Neural progenitor cell (in vitro differentiated cells): ENCODE measurements at places on chromosomes 3 and 15.
A peak's percentile ranks its signal among the peaks of the same experiment; 100 is the strongest.

DNA sequence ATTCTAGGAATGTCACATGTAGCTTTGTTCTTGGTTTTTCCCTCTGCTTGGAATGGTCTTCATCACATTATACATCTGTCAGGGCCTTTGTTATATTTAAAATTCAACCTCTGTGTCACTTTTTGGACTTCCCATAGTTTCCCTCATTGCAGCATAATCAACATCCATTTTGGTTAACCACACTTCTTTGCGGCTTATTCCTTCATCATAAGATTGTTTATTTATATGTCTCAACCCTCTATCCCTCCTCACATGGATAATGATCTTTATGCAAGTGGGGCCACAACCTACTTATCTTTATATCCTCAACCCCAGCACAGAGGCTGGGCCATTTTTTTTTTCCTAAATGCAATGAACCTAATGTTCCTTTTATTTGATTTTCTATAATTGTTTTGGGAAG is 260.0 kb upstream of the THBS1 start:
- no peak for DNase-seq

- DNase-seq, result no peak
Observed at GRCh38 chr3:174162550-174162949, 696.6 kb upstream of the NAALADL2 start.

DNA sequence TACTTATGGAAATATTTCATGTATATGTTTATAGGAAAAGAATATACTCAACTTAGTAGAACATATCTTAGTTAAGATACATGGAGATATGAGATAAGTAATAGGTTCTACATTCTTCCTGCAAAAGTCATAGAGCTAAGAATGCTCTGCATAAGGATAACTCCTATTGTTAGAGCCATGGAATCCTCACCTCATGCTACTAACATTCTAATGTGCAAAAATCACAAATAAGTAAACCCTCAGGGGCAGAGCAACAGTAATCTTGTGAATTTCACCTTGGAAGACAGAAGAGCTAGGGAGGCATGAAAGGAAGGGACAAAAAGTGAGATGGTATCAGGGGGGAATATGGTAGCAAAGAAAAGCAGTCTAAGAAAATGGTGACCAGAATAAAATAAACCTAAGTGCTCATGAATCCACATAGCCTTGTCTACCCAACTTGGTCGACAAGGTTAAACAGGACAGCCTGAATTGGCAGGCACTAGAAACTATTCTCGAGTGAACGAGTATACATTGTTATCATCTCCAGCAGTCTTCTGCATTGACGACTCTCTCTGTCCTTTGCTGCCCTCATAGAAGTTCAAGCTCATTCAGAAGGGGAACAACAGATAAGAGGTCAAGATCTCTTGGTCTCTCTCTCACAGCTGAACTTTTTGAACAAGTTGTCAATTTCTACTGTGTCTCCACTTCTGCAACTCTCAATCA is 52.8 kb downstream of the XRN1 start:
- no peak for DNase-seq

DNA sequence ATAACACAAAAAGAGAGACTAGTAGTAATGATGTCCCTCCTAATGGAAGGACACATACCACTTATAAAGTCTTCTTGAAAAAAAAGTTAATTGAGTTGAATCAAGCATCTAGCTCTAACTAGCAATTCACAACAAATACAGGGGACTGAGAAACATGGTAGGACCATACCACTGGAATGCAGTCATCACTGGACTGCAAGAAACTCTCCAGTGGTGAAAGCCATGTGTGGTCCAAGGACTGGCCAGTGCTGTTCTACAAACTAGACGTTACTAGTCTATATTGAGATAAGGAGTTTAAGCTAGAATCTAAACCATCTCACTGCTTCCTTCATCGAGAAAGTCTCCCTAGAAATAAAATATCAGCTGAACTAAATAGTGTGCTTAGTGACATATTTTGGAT is 16.7 kb downstream of the FBN1 start:
- DNase-seq, result no peak

DNA sequence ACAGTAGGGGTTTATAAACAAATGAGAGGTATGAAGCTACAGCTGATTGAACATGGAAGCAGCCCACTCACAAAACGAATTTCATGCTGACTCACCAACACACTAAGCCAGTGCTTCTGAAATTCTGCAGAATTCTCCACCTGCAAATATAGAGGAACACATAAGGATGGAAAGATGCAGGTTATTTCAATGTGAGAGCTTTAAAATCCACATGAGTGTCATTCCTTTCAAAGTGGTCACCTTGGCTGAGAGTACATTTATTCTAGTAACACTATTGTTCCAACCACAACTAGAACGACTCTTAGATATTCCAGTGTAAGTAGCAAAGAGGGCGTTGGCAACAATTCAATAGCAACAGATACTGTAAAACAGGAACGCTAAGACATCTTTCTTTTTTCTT is 189.9 kb upstream of the TSC22D2 start:
- DNase-seq, result no peak

GRCh38 chr3:101938262-101938847 is 89.0 kb downstream of the NFKBIZ start:
- DNase-seq, result no peak

- DNase-seq, result no peak
Observed at GRCh38 chr15:48634893-48635292, 10.6 kb downstream of the FBN1 start.

DNA sequence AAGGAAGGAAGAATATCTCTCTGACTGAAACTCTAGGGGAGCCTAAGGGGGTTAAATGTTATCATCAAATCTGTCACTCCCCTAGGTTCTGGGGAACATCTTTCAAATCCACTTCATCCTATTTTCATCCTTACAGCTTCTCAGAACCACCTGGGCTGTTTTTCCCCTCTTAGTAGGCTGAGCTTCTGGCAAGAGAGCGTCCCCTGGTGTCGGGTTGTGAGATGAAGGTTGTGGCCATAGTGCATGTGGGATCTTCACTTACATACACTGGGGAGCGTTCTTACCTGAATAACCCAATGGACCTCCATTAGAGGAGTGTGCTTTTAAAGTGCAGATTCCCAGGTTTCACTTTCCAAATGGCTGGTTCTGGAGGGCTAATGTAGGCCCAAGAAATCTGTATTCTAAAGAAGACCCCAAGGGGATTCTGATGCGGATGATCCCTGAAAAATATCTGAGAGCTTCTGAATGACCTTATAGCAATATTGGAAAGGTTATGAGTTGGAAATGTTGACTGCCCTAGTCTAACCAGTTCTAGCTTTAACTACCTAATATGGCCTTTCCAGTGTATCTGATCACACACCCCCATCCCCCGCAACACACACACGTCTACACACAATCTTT is 663.7 kb downstream of the AGBL1 start:
- peak; percentile 82 for DNase-seq

- no peak for DNase-seq
Observed at GRCh38 chr3:184726497-184726896, 14.6 kb upstream of the MAGEF1 start.

DNA sequence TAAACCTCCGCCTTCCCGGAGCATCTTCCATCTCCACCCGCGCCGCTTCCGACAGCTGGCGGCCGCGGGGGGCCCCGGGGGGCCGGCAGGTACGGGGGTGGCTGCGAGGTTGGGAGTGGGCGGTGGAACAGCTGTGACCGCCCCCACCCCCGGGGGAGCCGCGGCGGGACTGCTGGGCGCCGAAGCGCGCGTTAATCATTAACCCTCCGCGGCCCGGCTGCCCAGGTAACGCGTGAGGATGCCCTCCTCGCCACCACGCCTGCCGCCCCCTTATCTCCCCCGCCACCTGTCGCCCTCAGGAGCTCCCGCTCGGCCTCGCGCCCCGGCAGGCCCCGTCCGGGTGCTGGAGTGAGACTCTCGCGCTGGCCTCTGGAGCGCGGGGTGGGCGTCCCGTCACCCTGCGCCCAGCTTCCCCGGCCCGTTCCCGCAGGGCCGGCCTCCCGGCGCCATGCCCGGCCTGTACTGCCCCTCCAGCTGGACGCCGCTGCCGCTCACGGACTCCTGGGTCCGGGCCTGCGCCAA is 757 bp downstream of the VWA5B2 start:
- DNase-seq, result peak; percentile 44

DNA sequence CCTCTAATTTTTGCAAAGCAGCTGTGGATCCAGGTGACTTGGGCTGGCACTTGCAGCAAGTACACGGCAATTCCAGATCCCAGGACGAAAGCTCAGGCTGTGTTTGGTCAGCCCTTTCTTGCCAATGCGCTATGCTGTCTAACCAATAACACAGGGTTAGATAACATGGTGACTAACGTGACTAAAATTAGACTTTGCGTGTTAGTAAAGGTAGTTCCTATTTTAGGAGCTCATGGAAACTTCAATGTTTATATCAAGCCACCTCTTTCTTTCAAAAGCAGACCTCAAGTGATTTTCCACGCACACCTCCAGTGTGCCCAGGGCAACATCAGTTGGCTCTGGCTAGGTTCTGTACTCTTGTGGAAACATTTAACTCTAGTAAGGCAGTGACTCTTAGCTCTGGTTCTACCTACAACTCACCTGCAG is 32.5 kb downstream of the CDCP1 start:
- no peak for DNase-seq

DNA sequence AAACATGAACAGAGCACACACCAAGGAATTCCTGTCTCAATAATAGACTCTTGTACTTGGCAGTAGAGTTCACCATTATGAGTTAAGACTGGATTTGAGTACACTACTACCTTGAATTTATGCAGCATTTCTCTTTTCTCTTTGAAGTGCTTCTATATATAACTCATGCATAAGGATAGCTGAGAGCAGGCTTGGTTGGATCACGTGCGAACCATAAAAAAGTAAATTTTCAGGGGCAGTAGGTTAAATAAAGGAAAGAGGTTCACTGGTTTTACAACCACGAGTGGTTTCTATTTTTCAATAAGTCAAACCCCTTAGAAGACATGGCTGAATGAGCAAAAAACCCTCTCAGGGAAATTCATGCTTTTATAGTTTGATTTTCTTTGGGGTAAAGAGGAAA is 28.6 kb upstream of the PDZRN3 start:
- no peak for DNase-seq

DNA sequence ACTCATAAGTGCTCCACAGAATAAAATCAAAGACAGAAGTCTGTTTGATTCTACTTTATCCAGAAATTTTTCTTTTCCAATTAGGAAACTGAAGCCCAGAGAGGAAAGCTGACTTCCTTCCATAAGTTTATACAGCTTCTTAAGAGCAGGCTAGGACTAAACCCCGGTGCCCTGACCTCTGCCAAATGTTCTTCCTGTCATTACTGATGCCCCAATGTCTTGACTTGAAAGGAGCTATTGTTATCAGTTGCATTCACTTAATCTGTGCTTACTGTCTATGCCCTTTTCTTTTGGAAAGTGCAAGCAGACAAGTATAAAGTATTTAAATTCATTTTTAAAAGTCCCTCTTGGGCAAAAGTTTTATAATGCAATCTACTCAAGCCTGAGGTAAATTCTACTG is 18.1 kb downstream of the CD200 start:
- DNase-seq, result peak; percentile 52

DNA sequence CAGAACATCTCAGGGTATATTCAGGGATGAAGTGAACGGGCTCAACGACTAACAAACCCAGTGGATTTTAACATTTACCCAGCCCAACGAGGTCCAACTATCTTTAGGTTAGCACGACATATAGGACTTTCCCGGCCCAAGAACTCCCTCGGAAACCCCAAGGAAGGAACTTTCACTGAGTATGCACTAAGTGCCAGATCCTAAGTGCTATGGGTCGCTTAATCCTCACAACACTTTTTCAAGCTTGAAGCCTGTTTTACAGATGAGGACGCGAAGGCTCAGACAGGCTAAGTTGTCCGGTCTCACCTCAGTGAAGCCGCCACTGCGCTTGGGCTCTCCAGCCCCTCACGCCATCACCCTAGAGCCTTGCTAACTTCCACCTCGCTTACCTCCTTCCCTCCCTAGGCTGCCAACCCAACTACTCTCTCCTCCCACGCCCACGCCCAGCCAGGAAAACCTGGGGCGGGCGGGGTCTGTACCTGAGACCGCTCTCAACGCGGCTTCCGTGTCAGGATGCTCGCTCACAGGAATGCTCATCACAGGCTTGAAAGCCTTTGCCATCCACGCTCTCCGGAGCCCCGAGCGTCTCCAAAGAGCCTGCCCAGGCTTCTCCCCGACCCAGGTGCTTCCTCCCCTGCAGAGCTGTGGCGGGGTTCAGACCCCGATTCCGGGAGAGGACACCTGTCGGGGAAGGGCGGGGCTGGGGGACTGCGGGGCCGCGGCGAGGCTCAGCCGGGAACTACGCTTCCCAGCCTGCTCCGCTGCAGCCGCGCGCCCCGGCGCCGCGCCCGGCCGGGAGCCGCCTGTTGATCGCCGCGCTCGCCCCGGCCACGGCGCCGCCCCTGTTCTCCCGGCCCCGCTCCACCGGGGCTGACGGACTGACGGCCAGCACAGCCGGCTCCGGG is at the start of gene TMOD2:
Gene TMOD2, plus strand, starts transcription at position 806 of the 905 bp plus-strand sequence. CDS start 14,845 bp downstream, outside the sequence.
- DNase-seq, result peak; percentile 76

DNA sequence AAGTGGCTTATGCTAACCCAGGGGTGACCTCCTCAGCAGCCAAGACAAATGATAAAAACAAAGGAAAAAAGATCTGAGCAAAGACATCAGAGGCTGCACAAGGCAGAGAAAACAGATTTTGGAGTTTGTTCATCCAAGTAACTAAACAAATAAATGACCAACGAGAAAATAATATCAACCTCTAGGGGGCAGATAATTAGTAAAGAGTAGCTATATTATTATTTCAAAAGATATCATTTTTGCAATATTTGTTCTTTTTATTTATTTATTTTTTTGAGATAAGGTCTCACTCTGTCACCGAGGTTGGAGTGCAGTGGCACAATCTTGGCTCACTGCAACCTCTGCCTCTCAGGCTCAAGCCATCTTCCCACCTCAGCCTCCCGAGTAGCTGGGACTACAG is 101.8 kb downstream of the PCCB start:
- peak; percentile 4 for DNase-seq

DNA sequence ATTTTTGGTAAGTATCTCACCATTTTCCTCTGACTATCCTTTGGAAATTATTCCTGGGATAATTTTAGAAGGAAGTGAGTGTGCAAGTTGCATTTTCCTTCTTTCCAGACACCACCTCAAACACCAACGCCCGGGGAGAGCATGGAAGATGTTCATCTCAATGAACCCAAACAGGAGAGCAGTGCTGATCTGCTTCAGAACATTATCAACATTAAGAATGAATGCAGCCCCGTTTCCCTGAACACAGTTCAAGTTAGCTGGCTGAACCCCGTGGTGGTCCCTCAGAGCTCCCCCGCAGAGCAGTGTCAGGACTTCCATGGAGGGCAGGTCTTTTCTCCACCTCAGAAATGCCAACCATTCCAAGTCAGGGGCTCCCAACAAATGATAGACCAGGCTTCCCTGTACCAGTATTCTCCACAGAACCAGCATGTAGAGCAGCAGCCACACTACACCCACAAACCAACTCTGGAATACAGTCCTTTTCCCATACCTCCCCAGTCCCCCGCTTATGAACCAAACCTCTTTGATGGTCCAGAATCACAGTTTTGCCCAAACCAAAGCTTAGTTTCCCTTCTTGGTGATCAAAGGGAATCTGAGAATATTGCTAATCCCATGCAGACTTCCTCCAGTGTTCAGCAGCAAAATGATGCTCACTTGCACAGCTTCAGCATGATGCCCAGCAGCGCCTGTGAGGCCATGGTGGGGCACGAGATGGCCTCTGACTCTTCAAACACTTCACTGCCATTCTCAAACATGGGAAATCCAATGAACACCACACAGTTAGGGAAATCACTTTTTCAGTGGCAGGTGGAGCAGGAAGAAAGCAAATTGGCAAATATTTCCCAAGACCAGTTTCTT is 3.9 kb downstream of the NFKBIZ start:
- DNase-seq, result no peak

GRCh38 chr15:98735895-98736617 is 87.7 kb downstream of the IGF1R start:
- no peak for DNase-seq

GRCh38 chr3:15997274-15997943 is 177.1 kb upstream of the GALNT15 start:
- DNase-seq, result no peak
